ENCODE measurements at places on chromosomes 7 and 10.

DNA sequence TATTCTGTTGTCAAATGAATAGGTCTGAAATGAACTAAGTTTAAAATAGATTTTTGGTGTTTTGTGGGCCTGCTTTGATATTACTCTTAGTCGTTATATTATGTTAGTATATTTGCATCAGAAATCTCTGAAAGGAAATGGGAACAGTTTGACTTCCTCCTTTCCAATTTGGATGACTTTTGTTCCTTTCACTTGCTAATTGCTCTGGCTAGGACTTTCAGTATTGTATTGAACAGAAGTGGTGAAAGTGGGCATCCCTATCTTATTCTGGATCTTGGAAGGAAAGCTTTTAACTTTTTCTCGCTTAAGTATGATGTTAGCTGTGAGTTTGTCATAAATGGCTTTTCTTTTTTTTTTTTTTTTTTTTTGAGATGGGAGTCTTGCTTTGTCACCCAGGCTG lies 273.6 kb upstream of the DKK1 start:
- no peak for DNase-seq

DNA sequence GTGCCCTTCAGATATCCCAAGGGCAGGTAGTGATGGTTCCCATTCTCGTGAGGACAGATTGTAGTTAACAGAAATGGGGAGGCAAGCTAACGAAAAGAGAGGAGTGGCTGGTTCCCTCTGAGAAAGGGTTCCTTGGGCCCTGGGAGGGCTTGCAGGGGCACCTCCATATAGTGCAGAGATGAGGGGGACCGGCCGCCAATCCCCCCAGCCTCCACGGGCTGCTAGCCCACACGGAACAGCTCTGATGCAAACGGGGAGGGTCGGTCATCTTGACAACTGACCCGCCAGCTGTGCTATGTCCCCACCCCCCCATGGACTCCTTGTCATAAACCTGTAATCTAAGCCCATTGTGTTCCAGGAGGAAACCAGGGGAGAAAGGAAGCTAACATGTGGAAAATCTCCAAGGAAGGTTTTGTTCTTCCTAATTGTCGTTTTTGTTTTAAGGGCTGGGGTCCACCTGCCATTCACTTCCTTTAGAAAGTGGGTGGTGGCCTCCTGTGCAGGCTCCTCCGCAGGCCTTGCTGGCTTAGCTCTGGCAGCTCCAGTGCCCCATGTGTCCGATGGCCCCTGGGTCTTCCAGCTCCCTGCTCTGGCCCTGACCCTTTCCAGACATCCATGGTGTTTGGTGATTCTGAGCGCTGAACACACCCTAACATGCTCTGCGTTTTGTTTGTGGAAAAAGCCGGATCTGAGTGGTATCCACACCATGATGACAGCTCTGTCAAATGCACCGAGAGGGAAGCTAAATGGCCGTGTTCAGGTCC lies 15.9 kb downstream of the ADCY1 start:
- DNase-seq: no peak

GRCh38 chr7:5455581-5456219 lies 32.1 kb upstream of the TNRC18 start:
- no peak for DNase-seq

DNA sequence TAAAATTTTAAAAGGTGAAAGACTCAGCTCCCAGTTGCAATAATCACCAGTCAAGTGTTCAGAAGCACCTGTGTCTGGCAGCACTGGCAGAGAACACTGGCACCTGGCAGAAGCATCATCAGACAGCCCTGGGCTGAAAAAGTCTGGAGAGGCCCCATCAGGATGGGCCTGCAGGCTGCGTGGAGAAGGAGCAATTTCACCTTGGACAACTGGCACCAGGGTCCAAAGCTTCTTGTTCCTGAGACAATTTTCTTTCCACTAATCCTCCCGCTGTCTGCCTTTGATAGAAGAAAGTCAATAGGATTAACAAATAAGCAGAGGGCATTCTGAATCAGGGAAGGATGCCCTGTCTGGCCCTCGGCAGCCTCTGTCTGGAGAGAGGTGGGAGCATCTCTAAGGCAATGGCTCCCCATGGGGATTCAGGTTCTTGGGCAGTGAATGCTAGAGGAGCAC lies 6.5 kb downstream of the COBL start:
- no peak for DNase-seq

DNA sequence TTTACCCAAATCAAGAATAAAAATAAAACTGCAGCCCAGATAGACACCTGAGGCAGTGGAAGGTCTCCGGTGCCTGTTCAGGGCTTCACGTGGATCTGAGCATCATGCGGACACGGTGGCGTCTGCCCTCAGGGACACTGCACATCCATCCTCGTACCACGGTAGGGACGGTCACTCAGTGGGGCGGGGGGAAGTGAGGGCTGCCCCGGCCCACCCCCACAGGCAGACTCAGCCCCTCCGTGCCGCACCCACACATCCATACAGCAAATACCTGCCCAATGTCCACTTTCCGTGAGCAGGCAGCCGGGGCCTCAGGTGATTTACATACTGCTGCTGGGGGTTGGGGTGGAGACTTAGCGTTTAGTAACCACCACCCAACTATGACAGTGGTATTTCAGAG lies 207.8 kb downstream of the DIP2C start:
- no peak for DNase-seq

DNA sequence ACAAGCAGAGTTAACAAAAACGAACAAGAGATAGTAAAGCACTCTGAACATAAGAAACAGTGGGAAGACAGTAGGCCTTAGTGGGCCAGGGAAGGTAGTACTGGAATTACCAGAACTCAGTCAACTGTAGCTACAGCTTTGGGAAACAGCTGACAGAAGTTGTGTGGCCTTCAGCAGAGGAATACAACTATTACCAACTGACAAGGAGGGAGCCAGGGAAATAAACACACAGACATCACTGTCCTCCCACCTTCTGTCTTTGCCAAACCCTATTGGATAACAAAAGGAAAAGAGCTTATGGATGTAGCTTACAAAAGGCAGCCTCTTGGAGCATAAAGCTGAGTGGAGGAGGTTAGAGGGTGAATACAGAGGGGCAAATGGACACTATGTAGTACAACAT lies 15.4 kb downstream of the MICU1 start:
- no peak for DNase-seq

DNA sequence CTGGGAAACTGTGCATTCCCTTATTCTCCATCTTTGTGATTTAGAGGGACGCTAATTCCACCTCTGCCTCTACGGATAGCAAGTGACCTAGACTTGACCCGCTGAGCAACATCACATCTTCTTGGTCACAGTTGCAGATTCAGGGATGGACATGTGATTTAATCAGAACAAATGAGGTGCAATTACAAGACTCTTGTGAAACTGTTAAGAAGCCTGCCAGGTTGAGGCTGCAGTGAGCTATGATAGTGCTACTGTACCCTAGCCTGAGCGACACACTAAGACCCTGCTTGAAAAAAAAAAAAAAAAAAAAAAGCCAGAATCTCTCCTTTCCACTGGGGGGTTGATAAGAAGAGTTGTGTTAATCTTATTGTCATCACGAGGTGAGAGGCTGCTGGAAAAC lies 14.4 kb downstream of the MPLKIP start:
- no peak for DNase-seq

GRCh38 chr10:64014281-64014680 lies 493.1 kb downstream of the REEP3 start:
- no peak for DNase-seq

- no peak for DNase-seq
Measured at GRCh38 chr7:146539836-146540235, 423.2 kb downstream of the CNTNAP2 start.

DNA sequence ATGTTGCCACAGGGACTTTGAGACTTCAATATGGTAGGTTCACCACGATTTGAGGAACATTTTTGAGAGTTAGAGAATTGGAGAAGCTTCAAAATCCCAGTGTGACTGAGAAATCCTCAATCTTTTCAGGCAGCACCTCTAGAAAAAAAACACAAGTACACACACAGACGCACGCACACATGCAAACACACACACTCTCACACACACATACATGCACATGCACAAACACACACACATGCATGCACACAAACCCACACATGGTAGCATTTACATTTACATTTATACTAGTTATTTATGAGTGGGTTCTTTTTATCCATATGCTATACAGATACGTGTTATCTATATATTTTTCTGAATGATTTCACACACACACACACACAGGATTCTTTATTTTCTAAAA lies 901.9 kb downstream of the GATA3 start:
- DNase-seq: no peak

GRCh38 chr10:123494301-123494808 lies 171.8 kb upstream of the GPR26 start:
- DNase-seq: no peak

- no peak for DNase-seq
Measured at GRCh38 chr7:44767912-44768627, 19.4 kb downstream of the ZMIZ2 start.

DNA sequence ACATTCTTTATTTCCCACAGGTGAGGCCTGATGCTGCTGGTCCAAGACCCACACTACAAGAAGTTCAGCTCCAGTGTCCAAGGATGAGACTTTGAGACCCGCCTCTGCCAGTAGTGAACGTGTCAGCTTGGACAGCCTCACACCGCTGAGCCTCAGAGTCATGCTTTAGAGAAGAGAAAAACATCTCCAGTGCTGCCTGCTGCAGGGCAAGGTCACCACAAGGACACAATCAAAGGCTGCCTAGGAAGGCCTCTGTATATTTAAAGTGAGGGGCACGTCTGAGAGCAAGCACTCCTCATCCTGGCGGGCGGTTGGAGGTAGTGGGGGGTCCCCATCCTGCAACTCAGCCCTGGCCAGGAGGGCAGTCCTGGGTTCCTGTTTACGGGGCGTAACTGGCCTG lies 19.3 kb downstream of the FGFR2 start:
- no peak for DNase-seq

DNA sequence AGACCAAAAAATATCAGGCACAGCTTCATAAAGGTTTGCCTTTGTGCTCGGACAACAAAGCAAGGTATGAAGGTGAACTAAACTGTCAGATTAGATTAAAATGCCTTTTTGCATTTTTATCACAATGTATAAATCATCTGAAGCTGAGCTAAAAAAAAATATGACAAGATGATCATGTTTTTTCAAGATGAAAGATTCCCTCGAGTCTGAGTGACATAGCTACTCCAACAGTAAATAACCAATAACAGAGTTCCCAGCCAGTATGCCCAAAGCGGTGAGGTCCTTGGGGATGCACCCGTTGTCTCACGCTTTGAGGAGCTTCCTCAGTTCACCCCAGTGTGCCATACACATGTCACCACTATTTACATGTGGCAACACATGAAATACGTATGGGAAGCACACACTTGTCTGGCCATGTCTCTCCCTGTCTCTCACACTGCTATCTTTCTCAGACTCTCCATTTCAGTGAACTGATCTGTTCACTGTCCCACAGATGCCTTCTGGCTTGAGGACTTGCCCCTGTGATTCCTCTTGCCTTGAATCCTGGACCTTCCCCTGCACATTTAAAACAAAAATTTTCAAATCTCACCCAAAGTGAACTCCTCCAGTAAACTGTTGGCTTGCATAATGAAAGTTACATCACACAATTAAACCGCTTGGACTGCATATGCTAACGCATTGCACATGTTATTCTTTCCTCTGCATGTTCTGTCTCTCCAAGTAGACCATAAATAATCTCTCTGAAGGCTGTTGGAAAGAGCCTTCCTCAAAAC lies 2.6 kb upstream of the PIK3CG start:
- no peak for DNase-seq

DNA sequence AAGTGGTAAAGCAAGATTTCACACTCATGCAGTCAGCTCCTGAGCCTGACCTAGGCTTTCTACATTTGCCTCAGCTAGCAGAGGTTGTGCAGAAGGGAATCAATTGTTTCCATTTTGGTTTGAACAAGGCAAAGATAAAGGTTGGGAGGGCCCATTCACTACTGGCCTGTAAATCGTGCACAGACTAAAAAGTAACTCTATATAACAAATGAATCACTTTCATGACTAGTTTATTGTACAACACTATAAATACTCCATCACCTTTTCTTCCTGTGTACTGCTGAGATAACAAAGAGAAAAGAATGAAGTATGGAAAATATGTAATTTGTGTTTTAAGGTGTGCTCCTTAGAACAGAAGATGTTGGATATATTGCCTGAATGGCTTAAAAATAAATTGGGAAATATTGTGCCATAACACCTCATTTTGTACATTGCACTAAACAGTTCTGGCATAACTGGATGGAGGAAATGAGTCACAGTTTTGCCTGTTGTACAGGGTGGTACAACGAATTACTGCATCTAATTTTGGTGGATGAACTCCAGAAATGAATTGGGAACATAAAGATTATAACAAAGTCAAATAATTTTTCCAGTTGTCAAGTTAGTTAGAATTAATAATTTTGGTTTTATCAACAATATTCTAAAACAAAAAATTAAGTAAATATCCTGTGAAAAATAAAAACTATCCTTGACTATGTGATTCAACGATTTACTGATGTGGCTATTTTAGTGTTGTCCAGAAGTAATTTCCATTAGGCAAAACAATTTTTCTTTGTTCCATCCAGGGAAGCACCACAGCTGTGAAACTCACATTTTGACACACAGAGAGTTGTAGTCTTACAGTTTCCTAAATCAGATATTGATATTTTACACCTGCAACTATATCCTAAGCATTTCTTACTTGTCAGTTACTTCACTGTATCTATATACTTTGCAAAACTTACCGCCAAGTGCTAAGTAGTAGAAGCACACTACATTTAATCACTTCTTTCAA lies 18.0 kb downstream of the SEMA3C start:
- DNase-seq: no peak

GRCh38 chr7:66778201-66778600 lies 37.7 kb downstream of the RABGEF1 start:
- DNase-seq: no peak

- DNase-seq: no peak
Measured at GRCh38 chr10:131157899-131158298, 153.6 kb downstream of the TCERG1L start.

DNA sequence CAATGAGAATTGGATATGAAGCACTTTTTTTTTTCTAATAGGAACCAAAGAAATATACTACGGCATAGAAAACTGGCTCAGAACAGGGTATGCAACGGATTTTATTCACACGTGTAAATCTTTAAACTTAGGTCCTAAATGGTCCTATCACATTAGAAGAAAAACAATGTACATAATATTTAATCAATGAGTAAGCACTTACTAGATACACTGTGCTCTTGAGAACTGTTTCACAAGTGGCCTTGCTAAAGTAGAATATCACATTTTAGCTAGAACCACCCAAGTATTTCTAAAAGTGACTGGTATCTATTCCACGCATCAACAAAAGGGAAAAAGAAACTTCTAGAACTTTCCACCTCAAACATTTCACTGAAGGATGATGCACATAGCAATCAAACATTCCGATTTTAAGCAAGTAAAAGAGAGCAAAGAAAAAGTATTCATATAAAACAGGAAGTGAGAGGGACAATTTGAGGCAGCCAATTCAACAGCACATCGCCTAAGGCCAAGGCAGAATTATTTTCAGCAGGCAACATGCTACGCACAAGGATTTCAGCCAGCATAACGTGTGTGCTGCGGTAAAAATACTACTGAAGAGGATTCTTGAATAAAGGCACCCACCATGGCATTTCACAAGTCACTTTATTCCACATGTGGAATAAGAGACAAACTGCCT lies 55.8 kb downstream of the PARD3 start:
- DNase-seq: no peak

- no peak for DNase-seq
Measured at GRCh38 chr10:128894641-128895040, 572.4 kb upstream of the MGMT start.
